ENCODE measurements at places on chromosomes 16 and 17.

- DNase-seq: no peak
Observed at GRCh38 chr17:54882950-54883349, 17.7 kb upstream of the TOM1L1 start.

DNA sequence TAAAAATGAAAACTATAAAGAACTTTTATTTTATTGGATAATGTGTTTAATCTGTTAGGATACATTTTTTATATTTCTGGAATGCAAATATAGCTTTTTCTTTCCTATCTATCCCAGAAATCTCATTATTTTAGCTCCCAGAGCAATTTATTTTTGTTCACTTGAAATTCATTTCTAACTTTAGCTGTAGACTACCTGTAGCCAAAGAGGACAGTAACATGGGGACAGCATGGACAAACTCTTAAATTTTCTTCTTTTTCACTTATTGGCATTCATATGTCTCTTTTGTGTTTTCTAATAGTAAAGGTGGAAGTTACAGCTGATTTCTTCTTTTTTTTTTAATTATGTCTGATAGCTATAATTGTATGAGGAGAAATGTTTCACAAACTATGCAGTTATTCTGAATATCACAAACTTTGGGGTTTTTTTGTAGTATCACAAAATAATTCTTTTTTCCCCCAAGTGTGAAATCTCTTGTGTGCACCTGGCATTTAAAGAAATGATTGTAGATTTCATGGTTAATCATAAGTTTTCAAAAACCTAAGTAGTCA lies 55.4 kb downstream of the VMP1 start:
- no peak for DNase-seq

- no peak for DNase-seq
Observed at GRCh38 chr16:27248036-27248435, 20.5 kb downstream of the NSMCE1 start.

DNA sequence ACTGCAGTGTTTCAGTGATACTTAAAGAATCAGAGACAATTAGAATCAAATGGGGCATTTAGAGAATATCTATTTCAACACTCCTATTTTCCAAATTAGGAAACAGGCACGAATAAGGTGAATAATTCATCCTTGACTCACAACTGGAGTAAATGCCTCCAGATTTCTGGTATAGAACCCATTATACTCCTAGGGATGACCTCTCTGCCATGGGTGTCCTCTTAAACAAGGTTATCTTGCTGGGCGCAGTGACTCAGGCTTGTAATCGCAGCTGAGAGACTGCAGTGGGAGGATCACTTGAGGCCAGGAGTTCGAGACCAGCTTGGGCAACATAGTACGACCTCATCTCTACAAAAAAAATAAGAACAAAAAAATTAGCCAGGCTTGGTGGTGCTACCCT lies 139.8 kb upstream of the ELAC2 start:
- no peak for DNase-seq

DNA sequence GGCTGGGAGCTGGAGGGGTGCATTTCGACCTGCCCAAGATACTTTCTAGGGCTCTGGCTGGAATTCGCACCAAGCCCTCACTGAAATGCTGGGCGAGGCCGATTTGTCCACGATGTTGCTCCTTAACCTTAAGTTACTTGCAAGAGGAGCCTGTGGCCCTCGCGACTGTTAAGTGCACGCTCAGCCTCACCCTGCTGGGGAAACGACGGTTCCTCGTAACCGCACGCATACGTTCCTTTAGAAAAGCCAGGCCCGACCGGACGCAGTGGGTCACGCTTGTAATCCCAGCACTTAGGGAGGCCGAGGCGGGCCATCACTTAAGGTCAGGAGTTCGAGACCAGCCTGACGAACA lies 607 bp upstream of the NCOR1 start:
- DNase-seq: peak; percentile 20
